Vagina (tissue), 2 donors: ENCODE measurements at places on chromosomes 6 and 20. TPM values are rescaled to one million over a fixed set of nuclear protein-coding genes. Genes with fewer than 3 reads are reported as not detected.

DNA sequence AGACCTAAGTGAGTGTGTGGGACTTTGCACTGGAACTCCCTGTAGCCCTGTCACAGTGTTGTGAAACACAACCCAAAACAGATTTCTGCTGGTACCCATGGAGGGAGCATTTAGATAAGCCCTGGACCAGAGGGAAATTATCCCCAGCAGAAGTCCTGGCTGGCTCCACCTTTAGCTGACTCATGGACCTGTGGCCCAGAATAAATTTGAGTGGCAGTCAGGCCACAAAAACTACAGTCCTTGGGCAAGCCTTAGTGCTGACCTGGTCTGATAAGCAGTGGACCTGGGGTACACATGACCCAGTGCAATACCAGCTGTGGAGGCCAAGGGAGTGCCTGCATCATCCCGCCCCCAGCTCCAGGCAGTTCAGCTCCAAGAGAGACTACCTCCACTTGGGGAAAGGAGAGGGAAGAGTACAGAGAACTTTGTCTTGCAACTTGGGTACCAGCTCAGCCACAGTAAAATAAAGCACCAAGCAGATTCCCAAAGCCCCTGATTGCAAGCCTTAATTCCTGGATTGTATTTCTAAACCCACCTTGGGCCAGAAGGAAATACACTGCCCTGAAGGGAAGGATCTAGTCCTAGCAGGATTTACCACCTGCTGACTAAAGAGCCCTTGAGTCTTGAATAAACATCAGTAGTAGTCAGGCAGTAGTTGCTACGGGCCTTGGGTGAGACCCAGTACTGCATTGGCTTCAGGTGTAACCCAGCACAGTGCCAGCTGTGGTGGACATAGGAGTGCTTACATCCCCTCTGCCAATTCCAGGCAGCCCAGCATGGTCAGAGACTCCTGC, 140.4 kb upstream of the COL21A1 start:
- no peak for DNase-seq

Gene MICB
- total RNA-seq = 3.2 TPM

GRCh38 chr20:44491635-44492395, 16.1 kb downstream of the TTPAL start:
- DNase-seq = no peak

Gene GPX5
- not detected for total RNA-seq

Gene NR2E1
- not detected for total RNA-seq

GRCh38 chr6:52519618-52520017, 57.2 kb downstream of the TRAM2 start:
- DNase-seq = no peak

DNA sequence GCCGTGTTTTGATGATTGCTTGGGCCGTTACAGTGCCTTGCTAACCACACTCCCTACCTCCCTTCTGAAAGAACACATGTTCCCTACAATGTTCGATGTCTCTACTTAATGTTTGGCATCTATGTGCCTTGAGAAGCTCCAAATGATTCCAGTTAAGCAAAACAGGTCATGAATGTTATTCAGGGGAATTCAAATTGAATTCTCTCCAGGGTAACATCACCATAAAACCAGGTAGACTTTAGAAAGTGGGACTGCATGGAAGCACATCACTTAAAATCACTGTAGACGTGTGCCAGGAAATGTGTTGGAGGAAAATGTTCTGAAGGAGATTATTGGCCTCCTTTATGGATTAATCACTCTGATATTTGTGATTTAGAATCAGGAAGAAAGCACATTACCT, 128.1 kb downstream of the ADAT2 start:
- no peak for DNase-seq

DNA sequence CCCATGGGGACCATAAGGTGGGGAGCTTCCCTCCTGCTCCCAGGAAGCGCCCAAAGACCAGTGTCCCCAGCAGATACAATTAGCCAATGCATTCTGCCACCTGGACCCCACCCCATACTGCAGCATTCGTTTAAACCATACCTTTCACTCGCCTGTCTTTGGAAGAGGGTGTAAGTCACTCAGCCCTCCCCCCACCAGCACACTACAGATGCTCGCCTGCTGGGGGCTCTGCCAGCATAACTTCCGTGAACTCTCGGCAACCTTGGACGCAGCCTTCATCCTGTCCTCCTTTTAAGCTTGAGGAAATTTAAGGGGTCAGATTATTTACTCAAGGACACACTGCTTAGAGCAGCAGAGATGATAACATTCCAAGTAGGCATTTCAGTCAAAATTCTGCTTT, 94.4 kb upstream of the NAA20 start:
- no peak for DNase-seq

DNA sequence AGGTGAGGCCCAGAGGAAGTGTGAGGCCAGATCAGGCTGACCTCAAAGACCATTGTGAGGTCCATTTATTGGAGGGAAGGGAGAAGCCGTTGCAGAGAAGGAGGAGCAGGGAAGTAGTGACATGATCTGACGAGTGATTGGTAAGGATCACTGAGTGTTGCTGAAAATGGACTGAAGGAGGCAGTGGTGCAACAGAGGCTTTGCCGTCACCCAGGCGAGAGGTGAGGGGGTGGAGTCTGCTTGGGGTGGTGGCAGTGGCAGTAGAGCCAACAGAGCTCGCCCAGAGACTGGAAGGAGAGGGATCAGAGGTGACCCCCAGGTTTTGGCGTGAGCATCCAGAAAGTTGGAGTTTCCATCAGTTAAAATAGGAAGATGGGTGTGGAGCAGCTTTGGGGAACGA, 67.9 kb upstream of the CLDN20 start:
- no peak for DNase-seq

- no peak for DNase-seq
Observed at GRCh38 chr6:111631018-111631417, 25.3 kb upstream of the TRAF3IP2 start.

GRCh38 chr20:14959506-14960475, 622.4 kb upstream of the FLRT3 start:
- DNase-seq = no peak

DNA sequence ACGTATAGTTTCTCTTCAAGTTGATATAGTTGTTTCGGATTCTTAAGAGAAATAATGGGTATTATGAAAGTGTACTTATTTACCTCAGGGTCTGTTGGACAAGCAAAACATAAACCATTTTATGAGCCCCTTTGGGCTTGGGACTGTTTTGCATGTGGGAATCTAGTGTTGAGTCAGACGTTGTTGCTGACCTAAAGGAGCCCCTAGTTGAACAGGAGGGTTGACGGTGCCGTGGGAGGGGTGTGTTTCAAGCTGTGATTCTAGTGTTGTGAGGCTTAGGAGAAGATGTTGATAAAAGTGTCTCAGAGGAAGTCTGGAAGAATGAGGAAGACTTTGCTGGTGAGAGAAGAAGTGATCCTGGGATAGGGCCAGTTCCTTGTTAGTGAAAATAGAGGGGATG, 140.0 kb downstream of the ARID1B start:
- no peak for DNase-seq

Gene CDSN
- total RNA-seq = 1.5 TPM

Gene KHDC3L
- not detected for total RNA-seq

GRCh38 chr6:147117580-147117979, 86.6 kb upstream of the STXBP5 start:
- no peak for DNase-seq

GRCh38 chr6:89483111-89483720, 50.3 kb downstream of the ANKRD6 start:
- no peak for DNase-seq

DNA sequence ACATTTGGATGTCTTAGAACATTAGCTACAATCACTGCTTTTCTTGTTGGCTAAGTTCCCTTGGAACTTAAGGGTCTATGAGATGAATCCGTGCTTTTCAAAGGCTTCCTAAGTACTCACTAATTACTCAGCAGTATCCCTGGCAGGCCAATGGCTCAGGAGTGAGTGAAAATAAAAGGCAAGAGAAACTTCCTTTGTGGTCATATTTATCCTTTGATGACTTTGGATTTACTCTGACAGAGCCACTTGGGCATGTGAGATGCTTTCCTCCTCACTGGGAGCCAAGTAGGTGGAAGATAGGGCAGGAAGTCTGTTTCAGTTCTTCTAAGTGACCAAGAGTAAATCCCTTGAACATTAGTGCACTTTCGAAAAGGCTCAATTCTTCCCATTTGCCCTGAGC, 224.3 kb upstream of the FOXA2 start:
- DNase-seq = no peak

- DNase-seq = no peak
Observed at GRCh38 chr6:16184129-16184528, 54.3 kb upstream of the GMPR start.

Gene EYA2
- 8.1 TPM for total RNA-seq

Gene C20orf96
- total RNA-seq = 2.7 TPM

Gene KIAA1586
- 6.6 TPM for total RNA-seq

GRCh38 chr6:113121571-113121970, 735.6 kb upstream of the MARCKS start:
- no peak for DNase-seq

GRCh38 chr6:122825163-122825562, 36.1 kb downstream of the SMPDL3A start:
- no peak for DNase-seq

GRCh38 chr20:19867940-19868371, 109.9 kb downstream of the RIN2 start:
- no peak for DNase-seq

DNA sequence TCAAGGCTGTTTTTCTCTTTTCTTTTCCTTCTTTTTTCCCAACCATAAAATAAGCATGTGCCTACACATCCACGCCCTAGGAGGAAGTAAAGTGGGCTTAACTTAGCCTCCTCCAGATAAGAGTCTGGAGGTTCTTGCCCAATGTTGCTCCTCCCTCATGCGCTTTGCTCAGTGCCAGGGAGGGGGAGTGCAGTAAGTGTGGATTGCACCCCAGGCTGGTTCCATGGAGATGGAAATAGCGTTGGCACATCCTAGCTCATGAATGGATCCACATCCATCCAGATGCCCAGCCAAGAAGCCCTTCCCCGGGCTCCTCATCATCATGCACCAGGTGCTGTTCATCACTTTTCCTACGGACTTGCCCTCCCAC, 58.2 kb downstream of the NEDD9 start:
- DNase-seq = no peak

DNA sequence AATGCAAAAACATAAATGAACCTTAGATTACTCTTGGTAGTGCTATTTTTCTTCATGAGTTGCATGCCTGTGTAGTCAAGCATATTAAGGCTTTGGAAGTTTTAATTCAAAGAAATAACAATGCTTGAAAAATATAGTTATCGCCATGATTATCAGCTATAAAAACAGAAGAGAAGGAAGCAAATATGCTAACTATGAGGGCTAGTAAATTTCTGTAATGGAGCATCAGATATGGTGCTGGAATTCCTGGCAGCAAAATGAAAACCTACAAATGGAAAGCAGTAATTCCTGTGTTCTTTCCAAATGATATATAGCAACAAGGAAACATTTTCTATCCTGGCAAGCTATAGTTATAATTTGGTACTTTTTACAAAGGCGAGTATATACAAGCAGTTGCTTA, 29.7 kb downstream of the DOP1A start:
- DNase-seq = no peak
